ENCODE measurements at places on chromosomes 7 and 10. TPM values are rescaled to one million over a fixed set of nuclear protein-coding genes. Genes with fewer than 3 reads are reported as not detected.
A peak's percentile ranks its signal among the peaks of the same experiment; 100 is the strongest.

GRCh38 chr7:117458977-117459583 lies 20.7 kb upstream of the CFTR start:
- DNase-seq = no peak

Gene PPP1R3C
- polyA plus RNA-seq = 13.6 TPM

DNA sequence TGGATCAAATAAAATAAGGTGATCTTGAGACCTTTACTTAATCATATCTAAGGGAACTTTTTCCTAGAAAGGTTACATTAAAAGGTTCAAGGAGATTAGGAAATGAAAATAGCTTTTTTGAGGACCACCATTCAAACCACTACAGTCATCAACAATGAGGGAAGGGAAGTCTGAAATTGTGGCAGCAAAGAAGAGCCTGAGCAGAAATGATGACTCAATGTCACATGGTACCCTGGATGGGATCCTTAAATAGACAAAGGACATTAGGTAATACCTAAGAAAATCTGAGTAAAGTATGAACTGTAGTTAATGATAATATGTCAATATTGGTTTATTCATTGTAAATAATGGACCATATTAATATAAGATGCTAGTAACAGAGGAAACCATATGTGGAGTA lies 236.0 kb downstream of the SEMA3D start:
- no peak for DNase-seq

DNA sequence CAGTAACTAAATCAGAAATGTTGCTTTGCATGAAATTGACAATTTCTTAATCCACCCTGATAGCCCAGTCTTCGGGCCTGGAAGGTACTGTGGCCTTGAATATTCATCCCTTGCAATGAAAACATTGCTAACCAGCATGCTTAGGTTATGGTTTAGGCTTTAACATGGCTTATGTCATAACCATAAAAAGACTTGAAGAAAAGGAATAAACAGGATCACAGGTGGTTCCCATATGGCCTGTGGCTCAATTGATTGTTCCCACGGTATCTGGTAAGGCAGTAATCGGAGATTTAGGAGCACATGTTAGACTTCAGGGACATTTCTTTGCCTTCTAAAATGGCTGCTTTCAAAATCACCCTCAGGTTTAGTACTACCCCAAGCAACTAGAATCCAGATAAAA lies 139.5 kb downstream of the ST7 start:
- no peak for DNase-seq

Gene TLX1
- polyA plus RNA-seq = not detected

DNA sequence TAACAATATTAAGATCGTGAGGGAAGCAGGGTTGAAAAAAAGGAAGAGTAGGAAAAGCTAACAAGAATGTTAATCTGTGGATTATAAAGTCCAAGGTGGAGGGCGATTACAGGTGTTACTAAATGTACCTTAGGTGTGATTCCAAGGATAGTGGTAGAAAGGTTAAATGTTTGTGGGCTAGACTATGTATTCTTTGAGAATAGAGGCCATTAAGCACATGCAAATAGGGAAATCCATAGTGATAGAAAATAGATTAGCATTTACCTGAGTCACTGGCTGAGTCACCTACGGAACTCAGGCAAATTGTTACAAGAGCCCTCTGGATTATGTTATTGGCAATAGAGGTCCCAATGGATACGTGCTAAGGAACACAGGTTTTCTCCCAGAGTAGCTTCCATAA lies 9.0 kb downstream of the MGAM2 start:
- no peak for DNase-seq

GRCh38 chr10:11993834-11994468 lies 48.7 kb downstream of the UPF2 start:
- peak; percentile 4 for DNase-seq

DNA sequence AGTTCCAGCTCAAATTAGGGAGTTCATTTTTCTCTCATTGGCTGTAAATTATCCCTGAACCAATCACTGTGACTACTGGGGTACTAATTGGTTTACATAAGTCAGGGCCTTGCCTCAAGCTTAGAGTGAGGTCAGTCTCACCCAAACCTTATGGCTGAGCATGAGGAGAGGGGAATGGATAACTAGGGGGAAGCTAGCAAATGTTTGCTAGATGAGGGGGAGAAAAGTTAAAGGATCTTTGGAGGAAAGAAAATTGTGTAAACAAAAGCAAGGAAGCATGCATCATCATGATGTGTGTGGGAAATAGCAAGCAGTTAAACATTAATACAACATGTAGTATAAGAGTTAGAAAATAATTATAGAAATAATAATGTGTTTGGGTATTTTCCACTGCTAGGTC lies 121.9 kb downstream of the BBS9 start:
- DNase-seq = no peak

- no peak for DNase-seq
Measured at GRCh38 chr10:119762805-119763798, 37.3 kb downstream of the INPP5F start.

GRCh38 chr10:119801176-119801575 lies 71.5 kb downstream of the MCMBP start:
- no peak for DNase-seq

- no peak for DNase-seq
Measured at GRCh38 chr7:116356333-116356965, 143.1 kb upstream of the CAV2 start.

Gene KNDC1
- 0.43 TPM for polyA plus RNA-seq

DNA sequence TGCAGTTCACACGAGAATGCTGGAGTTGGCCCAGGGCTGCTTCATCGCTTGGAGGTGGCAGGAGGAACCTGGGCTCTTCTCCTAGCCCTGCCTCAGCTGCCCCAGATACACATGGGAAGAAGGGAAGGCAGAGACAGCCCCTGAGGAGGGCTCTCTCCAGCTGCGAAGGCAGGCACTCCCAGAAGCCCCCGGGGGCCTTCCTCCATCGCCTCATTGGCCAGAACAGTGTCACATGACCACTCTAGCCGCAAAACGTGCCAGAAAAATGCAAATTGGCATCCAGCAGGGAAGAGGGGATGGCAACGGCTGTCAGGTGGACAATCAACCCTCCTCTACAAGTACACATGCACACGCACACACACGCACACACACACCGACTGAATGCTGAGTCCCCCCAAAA lies 217.8 kb upstream of the FRMD4A start:
- no peak for DNase-seq
